ENCODE measurements at places on chromosomes 7 and 10. TPM values are rescaled to one million over a fixed set of nuclear protein-coding genes. Genes with fewer than 3 reads are reported as not detected.

DNA sequence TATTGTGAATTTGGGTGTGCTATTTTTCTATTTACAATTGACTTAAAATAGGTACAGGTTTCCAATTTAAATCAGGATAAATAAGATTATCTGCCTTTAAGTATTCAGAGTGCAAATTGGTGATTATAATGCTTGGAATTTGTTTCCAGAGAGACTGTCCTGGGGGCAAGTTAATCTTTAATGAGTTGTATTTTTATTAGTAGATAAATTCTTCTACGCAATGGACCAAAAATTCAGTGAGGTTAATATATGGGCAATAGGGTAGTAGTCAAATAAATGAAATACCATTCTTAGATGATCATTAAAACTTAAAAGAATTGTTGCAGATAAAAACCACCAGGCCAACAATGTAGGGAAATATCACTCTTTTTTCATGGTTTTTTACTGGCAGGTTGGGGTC, 3.4 kb downstream of the BICC1 start:
- DNase-seq = no peak

GRCh38 chr10:90591629-90592028, 266.2 kb downstream of the HTR7 start:
- no peak for DNase-seq

GRCh38 chr10:124589491-124590041, 127.9 kb downstream of the LHPP start:
- DNase-seq = no peak

DNA sequence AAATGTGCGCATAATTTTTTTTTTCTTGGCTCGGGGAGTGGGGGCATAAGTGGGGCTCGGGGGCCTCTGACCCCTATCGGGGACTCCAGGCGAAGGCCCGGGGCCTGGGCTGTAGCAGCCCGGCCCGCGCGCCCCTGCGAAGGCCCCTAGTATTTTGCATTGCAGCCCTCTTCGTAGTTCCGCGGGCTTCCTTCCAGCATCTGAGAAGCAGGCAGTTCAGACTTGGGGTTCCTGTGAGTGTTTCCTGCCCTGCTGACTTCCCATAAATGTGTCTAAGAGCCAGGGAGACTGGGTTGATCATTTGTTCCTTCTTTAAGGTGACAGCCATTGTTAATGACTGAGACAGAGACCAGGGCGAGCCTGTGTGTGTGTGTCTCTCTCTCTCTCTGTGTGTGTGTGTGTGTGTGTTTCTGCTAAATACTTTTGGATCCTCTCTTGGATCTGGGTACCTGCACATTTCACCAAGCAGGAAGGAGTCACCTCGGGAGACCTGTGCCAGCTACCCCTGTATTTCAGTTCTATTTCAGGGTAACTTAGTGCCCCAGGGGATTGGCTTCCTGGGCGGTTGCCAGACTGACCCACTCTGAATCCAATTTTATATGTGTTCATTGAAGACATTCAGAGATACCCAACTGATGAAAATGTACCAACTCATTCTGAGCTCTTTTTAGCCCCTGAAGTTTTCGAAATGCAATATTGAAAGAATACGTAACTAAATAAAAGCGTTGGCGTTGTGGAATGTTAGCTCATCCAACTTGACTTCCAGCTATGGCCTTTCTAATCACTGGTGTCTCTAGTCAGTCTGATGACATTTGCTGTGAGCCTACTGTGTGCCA, 805 bp downstream of the MSRB2 start:
- peak; percentile 38 for DNase-seq

- DNase-seq = peak; percentile 8
Observed at GRCh38 chr10:60139798-60140566, 233.6 kb upstream of the CCDC6 start.

DNA sequence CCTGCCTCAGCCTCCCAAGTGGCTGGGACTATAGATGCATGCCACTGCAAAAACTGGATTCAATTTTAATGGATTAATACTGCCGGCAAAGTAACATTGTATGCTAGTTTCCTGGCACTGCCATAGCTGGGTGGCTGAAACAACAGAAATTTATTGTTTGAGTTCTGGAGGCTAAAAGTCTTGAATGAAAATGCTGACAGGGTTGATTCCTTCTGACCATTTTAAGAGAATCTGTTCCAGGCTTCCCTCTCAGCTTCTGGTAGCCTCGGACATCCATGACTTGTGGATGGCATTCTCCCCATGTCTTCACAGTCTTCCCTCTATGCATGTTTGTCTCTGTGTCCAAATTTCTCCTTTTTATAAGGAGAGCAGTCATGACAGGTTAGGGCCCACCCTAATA, 87.3 kb upstream of the ARID5B start:
- DNase-seq = no peak

DNA sequence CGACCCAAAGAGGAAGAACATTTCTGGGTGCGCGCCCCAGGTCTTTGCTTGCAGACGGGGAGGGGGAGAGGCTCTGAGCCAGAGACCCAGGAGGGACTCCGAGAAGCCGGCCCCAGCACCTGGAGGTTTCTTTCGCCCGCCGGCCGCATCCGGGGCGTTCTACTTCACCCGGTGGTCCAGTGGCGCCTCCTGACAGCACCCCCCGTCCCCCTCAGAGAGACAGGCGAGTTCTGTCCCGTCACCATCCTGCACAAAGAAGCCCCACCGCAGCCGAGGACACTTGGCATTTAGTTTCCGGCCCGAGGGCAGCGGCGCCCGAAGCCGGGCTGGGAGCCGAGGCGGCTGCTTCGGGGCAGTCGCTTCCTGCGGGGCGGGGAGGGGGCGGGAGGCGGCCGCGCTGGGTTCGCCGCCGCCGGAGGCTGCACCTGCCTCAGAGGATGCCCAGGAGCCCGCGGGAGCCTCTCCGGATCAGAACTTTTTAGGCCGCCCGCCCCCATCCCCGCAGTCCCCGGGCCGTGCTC, at the start of gene TMEM178B:
Gene TMEM178B (plus strand): TSS at position 424 of the 521 bp plus-strand sequence.
- no peak for DNase-seq

GRCh38 chr7:34875481-34875880, 161.8 kb downstream of the DPY19L1 start:
- no peak for DNase-seq

DNA sequence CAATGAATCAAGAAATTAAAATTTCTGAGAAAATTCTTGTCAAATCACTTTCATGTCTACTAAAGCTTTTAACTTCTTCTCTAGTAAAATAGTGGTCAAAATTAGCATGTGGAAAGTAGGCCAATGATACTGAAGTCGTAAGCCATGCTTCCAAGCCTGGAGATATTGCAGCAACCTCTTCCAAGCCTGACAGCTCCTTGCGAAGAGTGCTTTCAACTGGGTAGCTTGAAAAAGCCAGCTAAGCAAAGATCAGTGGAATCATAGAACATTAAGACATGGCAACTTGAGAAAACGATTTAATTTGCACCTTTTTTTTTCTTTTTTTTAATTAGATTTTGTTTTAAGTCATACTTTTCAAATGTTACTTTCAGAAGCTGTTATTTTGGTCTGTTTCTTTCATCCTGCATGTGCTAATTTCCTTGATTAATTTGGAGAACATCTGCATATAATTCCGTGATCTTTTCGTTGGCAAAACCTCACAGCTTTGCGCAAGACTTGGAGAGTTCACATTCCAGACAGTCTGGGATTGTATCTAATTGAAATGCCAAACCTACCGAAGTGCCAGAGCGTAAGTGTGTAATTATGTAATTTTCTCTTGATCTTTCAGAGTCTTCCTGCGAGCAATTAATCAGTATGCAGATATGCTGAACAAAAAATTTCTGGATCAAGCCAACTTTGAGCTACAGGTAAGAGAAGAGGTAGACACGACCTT, 142.2 kb upstream of the INSYN2A start:
- no peak for DNase-seq

DNA sequence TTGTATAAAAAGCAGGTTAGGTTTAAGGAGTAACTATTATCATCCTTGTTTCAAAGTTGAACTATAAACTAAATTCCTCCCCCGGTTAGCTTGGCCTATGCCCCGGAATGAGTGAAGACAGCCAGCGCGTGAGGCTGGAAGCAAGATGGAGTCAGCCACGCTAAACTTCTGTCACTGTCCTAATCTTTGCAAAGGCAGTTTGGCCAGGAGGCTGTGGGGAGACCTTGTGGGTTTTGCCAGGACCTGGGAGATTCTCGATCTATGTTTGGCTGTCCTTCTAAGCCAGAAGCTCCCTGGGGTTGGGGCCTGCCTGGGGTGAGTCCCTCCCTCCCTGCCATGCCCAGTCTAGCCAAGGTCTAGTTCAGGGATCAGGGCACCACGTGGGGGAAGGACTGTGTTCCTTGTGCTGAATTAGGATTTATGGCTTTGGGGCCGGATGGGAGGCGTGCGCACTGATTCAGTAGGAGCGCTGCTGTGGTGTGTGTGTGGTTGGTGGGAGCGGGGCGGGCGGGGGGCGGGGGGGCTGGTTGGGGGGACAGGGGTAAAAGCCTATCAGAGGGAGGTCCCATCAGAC, 871 bp upstream of the GTF2IRD1 start:
- DNase-seq = peak; percentile 89

DNA sequence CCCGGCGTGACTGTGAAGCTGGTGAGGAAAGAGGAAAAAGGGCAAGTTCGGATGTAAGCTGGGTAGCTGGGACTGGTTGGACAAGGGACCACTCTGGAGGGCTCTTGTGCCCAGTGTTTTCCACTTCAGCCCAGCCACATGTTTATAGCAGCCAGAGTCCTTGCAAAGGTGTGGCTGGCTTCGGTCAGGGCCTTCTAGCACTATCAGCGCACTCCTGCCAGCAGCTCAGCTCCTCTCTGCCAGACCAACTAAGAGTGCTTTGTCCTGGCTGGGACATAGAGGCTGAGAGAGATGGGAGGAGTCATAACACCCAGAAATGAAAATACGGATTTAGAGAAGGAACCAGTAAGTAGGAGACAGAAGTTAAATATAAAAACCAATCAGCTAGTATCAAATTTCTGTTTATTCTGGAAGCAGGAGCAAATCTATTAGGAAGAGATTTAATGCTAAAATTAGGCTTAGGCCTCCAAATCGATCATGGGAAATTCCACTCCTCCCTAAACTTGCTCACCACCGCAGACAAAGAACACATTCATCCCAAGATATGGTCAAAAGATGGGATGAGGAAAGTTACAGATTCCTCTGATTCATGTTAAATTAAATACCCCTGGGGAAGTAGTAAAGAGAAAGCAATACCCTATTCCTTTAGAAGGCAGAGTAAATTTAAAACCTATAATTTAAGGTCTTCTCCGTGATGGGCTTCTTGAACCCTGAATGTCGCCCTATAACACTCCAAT, 135.0 kb downstream of the RALA start:
- no peak for DNase-seq

DNA sequence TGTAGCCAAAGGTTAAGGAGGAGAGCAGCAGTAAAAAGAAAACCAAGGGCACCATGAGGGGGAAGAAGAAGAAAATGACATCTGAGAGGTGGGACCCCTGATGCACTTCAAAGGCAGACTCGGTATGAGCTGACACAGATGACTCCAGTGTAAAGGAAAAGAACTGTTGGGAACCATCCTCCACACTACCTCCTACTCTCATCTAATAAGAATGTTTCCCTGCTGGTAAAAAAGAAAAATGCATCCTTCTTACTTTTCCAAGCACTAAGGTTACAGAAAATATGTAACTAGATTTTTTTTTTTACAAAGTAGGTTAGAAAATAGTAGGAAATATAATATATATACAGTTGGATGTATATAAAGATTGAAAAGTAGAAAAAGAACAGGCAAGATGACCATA, 16.9 kb downstream of the TAS2R41 start:
- DNase-seq = no peak

DNA sequence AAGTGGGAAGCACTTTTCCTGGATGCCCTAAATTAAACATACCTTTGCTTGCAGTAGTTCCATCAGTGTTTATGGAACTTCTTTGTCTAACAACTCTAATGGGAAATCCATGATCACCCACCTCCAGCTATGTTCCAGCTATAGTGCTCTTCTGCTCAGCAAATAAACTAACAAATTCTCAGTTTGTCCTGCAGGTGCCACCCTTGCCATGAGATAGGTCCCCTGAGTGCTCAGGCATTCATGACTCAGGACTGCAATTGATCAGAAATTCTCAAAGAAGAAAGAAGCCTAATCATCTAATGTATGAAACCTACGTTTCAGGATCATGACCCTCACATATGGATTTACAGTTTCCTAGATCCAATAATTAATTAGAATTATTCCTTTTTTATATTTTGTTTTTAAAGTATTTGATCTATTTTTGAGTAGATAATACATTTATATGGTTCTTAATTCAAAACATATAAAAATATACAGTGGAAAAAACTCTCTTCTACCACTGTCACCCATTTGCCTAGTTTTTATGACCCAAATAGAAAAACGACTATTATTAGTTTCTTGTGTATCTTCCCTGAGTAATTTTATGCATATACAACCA, 48.7 kb upstream of the DYNC1I1 start:
- DNase-seq = peak; percentile 3

GRCh38 chr10:61752111-61753011, 89.6 kb downstream of the CABCOCO1 start:
- peak; percentile 25 for DNase-seq

DNA sequence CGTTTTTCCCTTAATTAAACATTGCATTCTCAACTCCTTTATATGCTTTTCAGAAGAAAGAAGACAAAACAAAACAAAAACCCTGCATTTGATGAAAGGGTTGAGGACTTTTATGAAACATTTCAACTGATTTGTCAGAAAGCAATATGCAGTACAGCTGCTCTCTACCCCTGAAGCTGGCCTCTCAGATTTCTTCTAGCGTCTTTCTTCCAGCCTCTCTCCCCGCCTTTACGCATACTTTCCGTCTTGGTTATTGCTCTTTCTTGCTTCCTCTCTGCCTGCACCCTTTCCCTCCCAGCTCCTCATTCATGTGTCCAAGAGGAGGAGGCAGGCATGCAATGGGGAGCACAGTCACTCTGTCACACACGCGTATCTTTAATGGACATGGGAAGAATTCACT, 91.0 kb upstream of the COL1A2 start:
- DNase-seq = peak; percentile 2

GRCh38 chr7:153902862-153903261, 149.3 kb upstream of the DPP6 start:
- DNase-seq = no peak

DNA sequence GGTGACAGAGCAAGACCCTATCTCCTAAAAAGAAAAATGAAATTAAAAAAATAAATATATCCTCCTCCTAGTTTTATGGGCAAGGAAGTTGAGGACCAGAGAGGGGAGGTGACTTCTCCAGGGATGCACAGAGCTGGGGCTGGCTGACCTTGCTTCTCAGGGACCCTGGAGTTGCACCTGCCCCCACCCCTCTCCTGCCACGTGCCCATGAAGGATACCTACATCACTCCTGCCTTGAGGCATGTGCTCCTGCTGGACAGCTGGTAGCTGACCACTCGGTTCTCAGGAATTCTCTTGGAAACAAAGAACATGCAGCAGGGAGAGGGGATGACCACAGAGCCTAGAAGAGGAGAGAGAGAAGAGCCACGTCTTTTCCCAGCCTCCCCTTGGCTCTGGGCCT, 522 bp downstream of the CCL24 start:
- DNase-seq = no peak

Gene ABCA13
- not detected for total RNA-seq

Gene TFAM
- 35.8 TPM for total RNA-seq

Gene DRGX
- total RNA-seq = 0.10 TPM

Gene CLDN12
- 2.3 TPM for total RNA-seq

Gene NIPSNAP2
- 30.9 TPM for total RNA-seq

Gene ELFN1
- 0.56 TPM for total RNA-seq

Gene POM121C
- total RNA-seq = 4.5 TPM

Gene AKR1C4
- total RNA-seq = not detected

Data from MG63 (cell line).